Panc1 (cell line): ENCODE measurements at places on chromosomes 7 and 10. TPM values are rescaled to one million over a fixed set of nuclear protein-coding genes. Genes with fewer than 3 reads are reported as not detected.

DNA sequence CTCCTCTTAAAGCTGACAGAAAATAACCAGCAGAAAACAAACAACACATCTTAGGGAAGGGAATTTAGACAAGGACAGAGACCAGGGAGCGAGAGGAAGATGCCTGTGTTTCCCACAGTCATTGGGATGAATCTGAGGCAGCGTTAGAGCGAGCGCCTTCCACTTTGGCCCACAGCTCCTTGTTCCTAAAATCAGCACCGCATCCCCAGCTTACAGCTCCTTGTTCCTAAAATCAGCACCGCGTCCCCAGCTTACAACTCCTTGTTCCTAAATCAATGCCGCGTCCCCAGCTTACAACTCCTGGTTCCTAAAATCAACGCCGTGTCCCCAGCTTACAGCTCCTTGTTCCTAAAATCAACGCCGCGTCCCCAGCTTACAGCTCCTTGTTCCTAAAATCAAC, 593.3 kb downstream of the PTPRN2 start:
- DNase-seq: no peak

DNA sequence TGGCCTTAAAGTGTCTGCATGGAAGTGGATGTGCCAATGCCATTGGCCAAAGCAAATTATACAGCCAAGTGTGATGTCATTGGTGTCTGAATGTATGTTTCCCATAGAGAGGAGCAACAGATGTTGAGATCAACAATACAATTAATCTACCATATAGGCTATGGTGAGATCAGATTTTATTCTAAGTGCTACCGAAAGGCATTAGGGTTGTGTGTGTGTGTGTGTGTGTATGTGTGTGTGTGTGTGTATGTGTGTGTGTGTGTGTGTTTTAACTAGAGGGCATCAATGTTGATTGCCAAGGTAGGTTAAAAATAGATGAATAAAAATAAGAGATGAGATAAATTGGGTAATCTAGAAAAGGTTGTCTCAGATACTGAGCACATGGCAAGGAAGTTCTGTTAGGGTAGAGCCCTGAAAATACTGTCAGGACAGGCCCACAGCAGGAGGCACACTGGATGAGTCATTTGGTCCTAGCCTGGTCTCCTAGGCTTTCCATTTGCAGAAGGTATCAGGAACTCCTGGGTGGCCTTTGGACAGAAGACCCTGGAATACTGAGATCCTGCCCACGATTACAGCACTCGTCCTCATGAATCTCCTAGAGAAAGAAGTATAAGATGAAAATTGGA, 446.0 kb upstream of the PODXL start:
- no peak for DNase-seq

DNA sequence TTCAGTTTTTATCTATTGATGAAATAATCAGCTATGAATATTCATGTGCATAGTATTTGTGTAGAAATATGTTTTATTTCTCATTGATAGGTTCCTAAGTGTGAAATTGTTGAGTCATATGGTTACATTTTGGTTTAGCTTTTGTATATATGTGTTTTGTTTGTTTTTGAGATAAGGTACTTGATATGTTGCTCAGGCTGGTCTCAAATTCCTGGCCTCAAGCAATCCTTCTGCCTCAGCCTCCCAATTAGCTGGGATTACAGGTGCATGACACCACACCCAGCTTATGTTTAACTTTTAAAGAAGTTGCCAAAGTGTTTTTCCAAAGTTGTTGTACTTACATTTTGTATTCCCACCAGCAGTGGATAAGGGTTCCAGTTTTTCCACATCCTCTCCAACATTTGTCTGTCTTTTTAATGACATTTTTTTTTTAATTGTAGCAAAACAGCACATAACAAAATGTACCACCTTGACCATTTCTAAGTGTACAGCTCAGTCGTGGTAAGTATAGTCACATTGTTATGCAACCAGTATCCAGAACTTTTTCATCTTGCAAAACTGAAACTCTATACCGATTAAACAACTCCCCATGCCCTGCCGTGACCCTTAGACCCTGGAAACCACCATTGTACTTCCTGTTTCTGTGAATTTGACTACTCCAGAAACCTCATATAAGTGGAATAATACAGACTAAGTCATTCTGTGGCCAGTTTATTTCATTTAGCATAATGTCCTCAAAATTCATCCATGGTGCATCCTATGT, 12.6 kb upstream of the UBE2D1 start:
- no peak for DNase-seq

- DNase-seq: no peak
Observed at GRCh38 chr7:69147631-69148030, 450.6 kb upstream of the AUTS2 start.

GRCh38 chr7:157576415-157576814, 239.6 kb downstream of the DNAJB6 start:
- DNase-seq: no peak

GRCh38 chr7:11507929-11508328, 324.1 kb downstream of the THSD7A start:
- no peak for DNase-seq

DNA sequence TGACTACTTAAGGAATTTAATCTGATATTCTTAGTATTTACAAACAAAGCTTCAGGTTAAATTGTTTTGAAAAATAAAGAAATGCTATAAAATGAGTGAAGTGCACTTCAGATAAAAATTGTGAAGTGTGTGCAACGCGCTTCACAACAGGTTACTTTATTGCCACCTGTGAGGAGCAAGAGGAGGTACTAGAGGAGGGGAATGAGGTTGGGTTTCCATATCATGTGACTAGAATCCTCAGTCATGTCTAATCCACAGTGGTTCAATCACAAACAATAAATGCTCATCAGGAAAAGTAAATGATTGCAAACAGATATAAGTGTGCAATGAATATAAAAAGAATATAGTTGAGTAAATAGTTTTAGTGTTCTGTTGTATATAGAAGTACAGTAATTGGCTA, 34.5 kb upstream of the CD36 start:
- no peak for DNase-seq

DNA sequence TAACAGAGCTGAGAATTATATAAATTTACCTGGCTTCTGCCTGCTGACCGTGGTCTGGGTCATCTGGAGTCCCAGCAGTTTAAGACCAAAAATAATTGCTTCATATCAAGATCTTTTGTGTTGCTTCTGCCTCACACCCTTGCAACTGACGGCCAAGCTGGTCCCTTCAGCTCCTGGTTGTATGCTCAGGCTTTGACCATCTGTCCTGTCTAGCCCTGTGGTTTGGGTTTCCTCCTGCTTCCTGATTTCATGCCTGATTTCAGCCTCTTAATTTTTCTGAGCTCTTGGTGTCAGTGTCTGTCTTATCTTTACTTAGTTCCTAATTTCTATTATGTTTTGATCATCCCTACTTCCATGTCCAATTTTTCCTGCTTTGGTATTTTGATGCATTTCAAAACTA, 87.9 kb upstream of the PLXDC2 start:
- DNase-seq: no peak

- peak; percentile 42 for DNase-seq
Observed at GRCh38 chr7:97005183-97006054, at the start of gene DLX6. Gene DLX6, plus strand, starts transcription at chr7:97005553. Its CDS starts 425 bp downstream, at chr7:97005978.

DNA sequence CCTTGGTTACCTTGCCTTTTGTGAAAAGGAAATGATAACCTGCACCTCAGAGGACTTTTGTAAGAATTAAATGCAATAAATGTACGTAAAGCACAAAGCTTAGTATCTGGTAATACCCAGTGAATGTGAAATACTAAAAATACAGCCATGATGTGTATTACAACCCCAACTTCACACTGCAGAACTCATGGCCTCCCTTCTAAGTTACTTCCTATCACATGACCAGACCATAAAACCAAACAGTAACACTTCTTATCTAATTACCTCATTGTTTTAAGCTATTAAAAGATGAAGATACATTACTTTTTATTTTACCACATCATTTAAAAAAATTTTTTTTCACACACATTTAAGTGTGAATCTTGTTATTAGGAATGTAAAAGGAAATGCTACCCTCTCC, 29.0 kb downstream of the VPS41 start:
- DNase-seq: no peak

- DNase-seq: no peak
Observed at GRCh38 chr7:18497082-18497481, 1.5 kb downstream of the HDAC9 start.

DNA sequence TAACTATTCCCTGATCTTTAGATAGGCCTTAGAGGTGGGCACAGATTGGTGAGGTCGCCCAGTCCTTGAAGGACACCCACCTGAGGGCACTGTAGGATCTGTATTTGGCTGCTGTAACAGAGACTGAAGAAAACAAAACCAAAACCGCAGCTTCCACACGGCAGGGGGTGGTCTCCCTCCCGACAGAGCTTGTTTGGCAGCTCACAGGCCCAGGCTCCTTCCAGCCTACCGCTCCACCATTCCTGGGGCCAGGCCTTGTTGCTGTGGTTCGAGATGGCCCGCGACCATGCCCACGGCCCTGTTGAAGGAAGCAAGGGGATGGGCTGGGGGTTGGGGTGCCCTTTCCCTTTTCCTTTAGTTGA, 30.4 kb downstream of the ZNF783 start:
- DNase-seq: no peak

DNA sequence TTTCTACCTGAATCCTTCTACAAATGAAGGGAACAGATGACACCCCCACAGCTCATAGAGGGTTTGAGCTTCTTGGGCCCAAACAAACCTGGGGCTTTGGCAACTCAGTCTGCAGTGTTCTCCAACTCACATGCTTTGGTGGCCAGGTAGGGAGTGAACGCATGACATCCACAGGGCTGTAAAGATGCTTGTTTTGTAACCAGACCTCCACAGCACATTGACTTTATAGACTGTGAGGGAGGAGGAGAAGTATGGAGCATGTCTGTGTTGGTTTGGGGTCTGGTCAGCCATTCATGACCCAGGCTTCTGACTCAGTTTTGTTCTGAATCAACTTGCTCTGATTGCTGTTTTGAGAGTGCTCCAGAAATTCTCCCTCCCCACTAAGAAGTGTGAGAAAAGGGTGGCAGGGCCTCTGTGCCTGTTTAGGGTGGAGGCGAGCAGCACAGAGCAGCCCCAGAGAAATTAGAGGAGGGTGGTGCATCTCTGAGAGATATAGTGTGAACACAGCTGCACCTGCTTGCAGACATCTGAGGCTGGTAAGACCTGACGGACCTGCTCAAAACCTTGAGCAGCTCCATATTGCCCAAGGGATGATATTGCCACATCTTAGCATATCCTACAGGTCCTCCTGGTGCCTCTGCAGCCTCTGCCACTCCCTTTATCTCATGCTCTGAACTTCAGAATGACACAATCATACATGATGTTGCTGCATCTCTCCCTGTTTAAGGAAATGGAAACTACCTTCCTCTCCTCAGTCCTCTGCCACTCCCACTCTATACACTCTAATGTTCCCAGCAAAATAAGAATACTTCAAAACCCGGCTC, 287.7 kb downstream of the ABCA13 start:
- DNase-seq: no peak

- no peak for DNase-seq
Observed at GRCh38 chr10:1406132-1406966, 331.0 kb downstream of the ADARB2 start.

DNA sequence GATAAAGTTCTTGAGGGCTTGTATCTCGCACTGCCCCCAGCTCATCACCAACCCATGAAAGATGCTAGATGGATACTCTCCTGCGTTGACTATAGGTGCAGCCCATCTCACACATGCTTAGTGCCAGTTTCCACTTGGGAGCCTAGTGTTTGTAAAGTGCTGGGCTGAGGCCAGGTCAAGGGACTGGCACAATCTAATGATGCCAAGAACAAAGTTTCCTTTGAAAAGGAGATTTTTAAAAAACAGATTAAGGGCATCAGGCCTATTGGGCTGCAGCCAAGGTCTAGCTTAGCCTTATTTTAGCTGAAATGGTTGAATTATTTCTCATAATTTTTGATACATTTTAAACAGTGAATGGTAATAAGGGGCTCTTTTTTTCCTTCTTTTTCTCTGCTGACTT, 259.0 kb downstream of the ADRA2A start:
- DNase-seq: no peak

DNA sequence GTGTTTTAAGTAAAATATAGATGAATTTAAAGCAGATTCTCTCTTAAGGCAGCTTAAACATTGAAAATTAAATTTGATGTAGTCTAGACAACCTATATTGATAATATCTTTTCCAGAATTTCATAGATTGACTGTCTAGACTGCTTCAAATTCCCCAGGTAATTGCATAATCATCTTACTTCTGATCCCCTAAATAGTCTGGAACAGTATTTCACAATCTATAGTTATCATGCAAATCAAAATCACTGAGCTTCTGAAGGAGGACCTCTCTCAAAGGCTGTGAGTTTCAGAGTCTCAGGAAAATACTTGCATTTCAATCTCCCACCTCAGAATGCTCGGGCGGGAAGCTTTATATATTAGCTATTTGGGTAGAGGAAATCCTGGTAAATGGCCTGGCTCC, 87.3 kb downstream of the SEMA3A start:
- no peak for DNase-seq

DNA sequence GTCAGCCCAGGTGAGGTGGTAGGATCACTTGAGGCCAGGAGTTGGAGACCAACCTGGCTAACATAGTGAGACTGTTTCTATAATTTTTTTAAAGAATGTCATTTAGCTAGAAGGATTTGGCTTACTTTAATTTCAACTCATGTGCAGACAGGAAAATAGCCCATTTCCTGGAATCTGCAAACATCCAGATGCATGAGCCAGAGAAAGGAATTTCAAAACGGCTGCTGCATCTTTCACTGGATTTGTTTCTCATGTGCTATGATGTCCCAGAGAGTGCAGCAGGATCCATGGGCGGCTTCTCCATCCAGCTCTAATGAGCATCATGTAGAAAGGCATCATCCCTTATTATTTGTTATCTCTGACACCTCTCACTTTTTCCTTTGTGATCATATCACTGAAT, 149.3 kb downstream of the GALNT17 start:
- DNase-seq: no peak

- no peak for DNase-seq
Observed at GRCh38 chr10:24690961-24691512, 32.6 kb downstream of the ARHGAP21 start.

The PRRT4 gene
- 0.77 TPM for total RNA-seq

The TMEM178B gene
- total RNA-seq: 0.39 TPM

The IRF5 gene
- total RNA-seq: 8.8 TPM

The KLF14 gene
- 0.39 TPM for total RNA-seq

The TUBAL3 gene
- total RNA-seq: not detected

The MACROH2A2 gene
- total RNA-seq: 3.0 TPM

The AKR1C8 gene
- total RNA-seq: not detected

The IFIT1B gene
- not detected for total RNA-seq

The ZNF365 gene
- 22.8 TPM for total RNA-seq

The PCBD1 gene
- 122 TPM for total RNA-seq

The MYO1G gene
- total RNA-seq: 0.41 TPM

The CROT gene
- 9.8 TPM for total RNA-seq

The SFRP4 gene
- 0.74 TPM for total RNA-seq
